ENCODE measurements at places on chromosomes 12 and 14.

DNA sequence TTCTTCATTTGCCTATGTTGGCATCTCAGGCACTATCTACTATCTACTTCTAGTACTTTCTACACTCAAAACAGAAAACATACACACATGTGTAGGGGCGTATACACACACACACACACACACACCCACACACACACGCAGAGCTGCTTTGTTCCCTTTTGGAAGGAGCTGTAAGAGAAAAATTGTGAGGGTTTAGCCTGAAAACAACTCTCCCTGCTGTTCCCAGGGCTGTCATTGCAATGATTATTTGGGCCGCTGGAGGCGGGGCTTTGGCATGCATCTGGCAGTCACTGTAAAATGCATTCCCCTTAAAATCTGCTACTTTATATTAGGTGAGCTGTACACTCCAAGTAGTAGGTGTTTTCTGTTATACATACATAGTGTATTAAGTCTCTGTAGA lies 29.1 kb upstream of the SLC38A2 start:
- DNase-seq, result no peak

- DNase-seq, result no peak
Observed at GRCh38 chr12:87234898-87235297, 794.3 kb downstream of the C12orf50 start.

- DNase-seq, result no peak
Observed at GRCh38 chr12:46221255-46222128, 47.4 kb downstream of the SLC38A1 start.

DNA sequence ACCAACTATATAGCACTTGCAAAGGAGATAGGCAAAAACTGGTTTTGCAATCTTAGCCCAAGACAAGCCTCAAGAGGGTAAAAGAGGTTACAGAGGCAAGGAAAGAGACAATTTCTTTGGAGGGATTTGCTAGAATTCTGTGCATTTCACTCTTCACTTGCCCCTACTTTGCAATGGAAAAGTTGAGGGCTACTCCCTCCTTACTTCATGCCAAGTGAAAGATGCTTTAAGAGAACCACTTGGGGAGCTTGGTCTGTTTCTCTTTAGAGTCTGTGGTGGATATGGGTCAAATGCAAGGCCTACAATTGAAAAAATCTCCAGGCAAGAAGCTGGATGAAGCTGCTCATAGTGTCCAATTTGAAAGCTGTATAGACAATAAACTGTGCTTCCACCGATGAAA lies 167.7 kb upstream of the DIO2 start:
- no peak for DNase-seq

All from cortex of kidney (tissue), 1 donor.